ENCODE measurements at places on chromosomes 11 and 22.

- no peak for DNase-seq
Observed at GRCh38 chr22:42548597-42549330, 5.0 kb upstream of the SERHL2 start.

DNA sequence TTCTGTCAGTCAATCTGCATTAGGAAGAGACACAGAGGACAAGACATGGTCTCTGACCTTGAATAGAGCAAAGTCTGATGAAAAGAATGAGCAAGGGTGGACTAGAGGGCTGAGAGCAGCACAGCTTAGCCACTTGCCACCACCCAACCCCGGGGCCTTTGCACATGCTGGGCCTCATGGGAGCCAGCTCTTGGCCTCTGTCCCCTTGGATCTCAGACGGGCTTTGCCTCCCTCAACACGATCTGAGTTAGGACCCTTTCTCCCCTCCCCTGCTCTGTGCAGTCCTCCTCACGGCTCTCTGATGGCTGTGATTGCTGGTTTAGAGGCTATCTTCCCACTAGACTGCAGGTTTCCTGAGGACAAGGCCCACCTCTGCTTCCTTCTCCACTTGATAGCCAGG, 131.6 kb upstream of the B3GAT1 start:
- no peak for DNase-seq

- no peak for DNase-seq
Observed at GRCh38 chr11:129592191-129592590, 216.5 kb downstream of the BARX2 start.

DNA sequence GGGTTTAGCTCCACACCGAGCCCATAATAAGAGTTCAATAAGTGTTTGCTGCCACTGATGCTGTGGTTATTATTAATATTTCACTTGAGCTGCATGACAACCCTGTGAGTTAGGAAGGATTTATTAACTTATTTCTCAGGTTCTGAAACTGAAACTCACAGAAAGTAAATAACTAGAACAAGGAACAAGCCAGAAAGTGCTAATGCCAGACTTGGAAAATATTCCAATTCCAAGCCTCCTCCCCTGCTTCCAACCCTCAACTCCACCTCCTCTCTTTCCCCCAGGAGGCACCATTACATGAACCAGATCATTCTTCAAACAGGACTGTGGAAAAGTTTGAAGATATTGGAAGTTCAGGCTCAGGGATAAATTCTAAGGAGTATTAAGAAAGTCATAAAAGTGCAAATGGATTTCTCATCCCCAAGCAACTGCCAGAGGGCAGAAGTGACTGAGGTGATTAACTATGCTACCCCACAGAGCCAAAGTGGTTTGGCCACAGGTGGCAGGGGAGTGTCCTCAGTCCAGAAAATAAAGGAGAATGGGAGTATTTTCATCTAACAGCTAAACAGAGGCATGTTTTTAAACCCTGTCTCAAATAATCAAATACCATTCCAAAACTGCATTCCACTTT, 3.2 kb upstream of the FJX1 start:
- DNase-seq = no peak

DNA sequence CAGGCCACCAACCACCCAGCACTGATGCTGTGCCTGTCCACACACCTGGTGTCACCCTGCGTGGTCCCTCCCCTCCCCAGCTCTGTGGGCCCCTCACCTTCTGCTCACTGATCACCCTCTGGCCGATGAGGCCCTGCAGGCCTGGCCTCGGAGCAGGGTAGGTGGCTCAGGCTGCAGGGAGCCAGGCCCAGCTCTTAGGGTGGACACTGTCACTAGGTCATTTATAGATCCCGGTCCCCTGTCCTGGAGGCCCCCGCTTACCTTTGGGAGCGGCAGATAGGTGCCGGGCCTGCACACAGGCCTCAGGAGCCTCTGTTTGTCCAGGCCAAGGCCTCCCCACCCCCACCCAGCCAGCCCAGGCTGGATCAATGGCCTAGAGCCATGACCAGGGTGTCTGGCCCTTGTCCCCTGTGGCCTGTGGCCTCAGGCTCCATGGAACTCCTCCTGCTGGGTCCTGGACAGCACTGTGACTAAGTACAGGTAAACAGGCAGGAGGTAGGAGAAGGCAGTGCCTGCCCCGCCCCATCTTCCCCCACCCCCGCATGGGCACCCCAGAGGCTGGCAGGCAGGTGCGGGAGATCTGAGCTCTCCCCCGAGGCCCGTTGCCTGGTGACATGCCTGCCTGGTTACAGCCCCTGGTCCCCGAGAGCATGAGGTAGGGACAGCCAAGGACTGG, at the start of gene TMPRSS6:
Gene TMPRSS6 (minus strand): TSS at position 472 of the 676 bp plus-strand sequence. CDS start 6,296 bp downstream, outside the sequence.
- no peak for DNase-seq

GRCh38 chr11:133040289-133040900, 491.9 kb downstream of the OPCML start:
- no peak for DNase-seq

DNA sequence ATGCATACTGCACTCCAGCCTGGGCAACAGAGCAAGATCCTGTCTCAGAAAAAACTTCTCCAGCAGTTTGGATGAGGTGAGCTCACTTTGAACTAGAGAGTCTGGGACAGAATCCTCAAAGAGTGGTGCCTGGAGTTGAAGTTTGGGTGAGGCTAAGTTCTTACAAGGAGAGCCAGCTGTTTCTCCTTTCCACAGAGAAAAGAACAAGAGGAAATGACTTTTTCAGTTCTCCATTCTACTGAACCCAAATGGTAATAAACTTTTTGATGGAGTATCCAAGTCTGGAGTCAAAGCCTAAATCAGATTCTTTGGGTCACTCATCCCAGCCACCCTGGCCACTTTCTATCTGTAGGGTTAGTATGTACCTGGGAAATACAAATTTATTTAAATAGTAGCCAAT, 102.7 kb downstream of the TRAF6 start:
- DNase-seq = no peak

GRCh38 chr22:18065256-18065655, 12.5 kb upstream of the PEX26 start:
- no peak for DNase-seq
